ENCODE measurements at places on chromosomes 1 and 21.

GRCh38 chr1:94463056-94463764 lies 45.0 kb downstream of the ABCD3 start:
- DNase-seq: no peak

DNA sequence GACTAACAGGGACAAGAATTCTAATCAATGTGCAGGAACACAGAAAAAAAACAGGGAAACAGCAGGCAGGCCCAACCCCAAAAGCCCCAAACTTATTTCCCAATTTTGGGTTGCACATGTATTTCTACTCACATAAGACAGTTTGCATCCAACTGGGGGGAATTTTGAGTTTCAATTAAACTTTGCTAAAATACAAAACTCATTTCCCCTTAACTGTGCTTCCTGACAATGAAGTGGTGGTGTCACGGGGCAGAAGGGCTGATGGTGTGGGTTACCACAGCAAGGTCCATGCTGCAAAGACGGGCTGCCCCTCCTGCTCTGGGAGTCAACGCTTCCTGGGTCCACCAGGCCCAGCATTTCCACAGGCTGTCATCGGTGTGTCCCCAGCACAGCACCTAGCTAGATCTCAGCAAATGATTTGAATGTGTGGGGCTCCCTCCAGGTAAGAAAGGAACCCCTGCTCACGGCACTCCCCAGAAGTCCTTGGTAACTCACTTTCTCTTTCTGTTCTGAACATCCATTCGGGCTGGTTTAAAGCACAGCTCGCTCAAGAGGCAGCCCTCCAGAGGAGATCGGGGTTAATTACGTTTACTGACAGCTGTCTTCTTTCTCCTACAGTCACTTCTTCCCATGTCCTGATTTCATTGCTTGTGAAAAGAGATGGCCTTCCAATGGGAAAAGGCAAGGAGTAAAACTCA lies 27.4 kb downstream of the HIVEP3 start:
- peak; percentile 37 for DNase-seq

GRCh38 chr1:200037904-200038303 lies 10.4 kb downstream of the NR5A2 start:
- no peak for DNase-seq

DNA sequence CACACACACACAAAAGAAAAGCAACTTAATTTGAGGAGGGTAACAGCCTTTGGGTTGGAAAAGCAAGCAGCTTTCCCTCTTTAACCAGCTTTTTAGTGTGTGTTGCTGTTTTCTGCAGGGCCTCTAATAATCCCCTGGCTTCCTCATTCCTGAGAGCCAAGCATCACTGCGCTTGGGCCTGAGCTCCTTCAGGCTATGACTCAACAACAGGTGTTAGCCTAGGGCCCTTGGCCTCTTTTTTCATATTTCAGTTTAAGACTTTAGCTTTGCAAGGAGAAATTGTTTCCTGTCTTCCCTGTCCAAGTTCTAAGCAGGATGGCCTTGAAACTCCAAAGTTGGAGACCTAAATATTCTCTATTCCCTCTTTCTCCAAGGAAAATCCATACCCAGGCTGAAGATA lies 26.2 kb upstream of the SNX27 start:
- no peak for DNase-seq

- no peak for DNase-seq
Measured at GRCh38 chr1:184326278-184326677, 60.6 kb upstream of the C1orf21 start.

GRCh38 chr1:201673093-201673492 lies 134.2 kb downstream of the NAV1 start:
- DNase-seq: no peak

- no peak for DNase-seq
Measured at GRCh38 chr1:30405631-30406212, 317.7 kb downstream of the MATN1 start.

GRCh38 chr21:33651965-33652680 lies 9.8 kb downstream of the ITSN1 start:
- no peak for DNase-seq

DNA sequence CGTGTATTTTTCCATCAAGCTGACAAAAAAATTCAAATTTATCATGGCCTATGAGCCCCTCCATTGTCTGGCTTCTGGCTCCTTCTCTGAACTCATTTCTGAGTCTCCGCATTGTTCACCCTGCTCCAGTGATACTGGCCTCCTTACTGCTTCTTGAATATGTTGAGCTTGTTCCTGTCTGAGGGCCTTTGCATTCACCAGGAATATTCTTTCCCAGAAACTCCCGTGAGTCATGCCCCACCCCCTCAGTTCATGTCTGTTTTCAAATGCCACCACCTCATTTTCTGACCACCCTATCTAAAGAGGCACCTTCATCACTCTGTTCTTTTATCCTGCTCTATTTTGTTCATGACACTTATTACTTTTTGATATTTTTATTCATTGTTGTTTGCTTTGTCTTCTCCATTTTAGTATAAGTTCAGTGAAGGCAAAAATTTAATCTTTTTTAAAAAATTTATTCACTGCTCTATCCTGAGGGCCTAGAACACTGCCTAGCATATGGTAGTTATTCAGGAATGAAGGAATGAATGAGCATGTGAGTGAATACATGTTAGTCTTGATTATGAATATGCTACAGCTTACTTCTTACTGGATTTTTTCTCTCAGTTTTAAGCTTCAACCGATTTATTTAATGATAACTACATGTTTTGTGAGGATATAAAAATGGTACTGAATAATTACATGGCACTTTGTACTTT lies 140.4 kb upstream of the C1orf105 start:
- DNase-seq: no peak

- no peak for DNase-seq
Measured at GRCh38 chr1:246306415-246307037, 200.6 kb downstream of the SMYD3 start.

- DNase-seq: no peak
Measured at GRCh38 chr1:184624051-184624450, 130.6 kb downstream of the EDEM3 start.

GRCh38 chr1:22309572-22309971 lies 142.1 kb upstream of the ZBTB40 start:
- DNase-seq: no peak

DNA sequence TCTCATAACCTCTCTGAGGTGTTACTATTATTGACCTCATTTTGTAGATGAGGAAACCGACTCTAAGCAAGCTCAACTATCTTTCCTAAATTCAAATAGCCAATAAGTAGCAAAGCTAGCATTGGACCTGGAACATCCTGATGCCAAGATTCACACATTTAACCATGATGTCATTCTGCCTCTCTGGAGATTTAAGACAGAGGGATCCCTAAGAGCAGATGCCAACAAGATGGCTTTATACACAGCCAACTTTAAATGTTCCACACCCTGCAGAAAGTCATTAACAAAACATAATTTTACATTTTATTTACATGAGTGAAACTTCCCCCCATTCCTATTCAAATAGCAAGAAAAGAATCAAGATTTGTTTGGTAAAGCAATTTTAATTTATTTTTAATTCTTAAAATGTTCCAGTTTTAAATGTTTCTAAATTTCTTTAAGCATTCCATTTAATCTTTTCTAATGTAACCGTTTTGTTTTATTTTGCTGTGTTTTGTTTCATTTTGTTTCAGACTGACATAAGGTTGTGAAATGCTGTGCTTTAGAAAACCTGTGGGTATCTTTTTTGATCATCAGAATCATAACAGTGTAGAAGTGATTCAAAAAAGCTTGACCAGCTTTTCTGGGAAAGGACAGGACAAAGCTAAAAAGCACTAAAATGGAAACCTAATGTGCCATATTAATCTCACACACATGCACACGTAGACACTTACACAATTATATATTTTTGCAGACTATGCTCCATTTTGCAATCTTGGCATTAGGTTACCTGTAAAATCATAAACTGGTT lies 7.6 kb upstream of the VAV3 start:
- no peak for DNase-seq

DNA sequence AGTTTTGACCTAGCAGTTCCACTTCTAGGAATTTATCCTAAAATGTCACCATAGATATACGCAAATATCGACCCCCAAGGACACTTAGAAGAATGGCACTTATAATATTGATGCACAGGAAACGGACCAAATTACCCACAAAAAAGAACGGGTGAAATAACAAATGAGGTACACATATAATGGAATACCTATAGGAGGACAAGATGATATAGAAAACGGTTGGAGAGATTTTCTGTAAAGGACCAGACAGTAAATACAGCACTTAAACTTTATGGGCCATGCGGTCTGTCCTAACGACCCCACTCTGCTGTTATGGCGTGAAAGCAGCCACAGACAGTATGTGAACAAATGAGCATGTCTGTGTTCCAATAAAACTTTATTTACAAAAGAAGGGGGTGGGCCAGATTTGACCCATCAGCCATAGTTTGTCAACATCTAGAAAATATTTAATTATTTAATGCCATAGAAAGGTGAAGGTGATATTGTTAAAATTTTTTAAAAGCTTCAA lies 2.4 kb downstream of the TMPRSS3 start:
- no peak for DNase-seq

DNA sequence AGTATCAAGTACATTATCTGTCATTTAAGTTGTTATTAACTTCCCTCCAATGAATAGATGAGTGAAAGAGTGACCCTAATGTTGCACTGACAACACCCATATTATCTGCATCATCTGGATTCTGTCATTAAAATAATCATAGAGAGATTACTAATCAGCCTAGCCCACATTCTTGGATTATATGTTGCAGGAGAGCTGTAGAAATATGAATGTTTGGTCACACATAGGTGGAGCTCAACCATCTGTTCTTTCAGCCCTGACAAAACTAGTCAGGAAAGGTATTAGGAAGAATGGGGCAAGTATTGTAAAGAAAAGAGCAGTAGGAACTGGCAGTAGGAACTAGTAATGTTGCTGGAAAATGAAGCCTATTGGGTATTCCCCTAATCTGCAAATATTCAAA lies 15.4 kb downstream of the FLG2 start:
- DNase-seq: no peak

DNA sequence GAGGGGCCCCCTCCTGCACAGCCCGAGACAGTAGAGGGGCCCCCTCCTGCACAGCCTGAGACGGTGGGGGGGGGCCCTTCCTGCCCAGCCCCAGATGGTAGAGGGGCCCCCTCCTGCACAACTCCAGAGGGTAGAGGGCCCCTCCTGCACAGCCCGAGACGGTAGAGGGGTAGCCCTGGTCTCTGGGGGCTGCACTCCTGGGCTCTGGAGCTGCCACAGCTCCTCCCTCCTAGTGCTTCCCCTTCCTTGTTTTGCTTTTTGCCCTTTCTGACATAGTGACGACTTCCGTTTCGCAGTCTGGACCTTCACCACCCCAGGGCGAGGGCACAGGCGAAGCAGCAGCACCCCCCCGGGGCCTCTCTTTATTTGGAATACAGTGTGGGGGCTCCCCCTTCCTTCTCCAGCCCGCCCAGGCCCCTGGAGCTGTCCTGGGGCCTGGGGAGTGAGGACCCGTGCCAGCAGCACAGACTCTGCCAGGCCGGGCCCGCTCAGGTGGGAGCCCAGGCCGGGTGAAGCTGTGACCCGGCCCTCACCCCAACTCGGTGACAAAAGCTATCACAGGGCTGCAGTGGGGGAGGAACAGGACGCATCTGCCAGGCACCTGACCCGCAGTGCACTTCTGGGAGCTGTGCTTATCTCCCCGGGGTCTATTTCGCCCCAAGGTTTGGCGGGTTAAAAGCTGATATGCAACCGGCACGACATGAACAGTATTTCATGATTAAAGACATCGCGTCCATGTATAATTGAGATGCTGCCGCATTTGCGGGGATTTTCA lies 1.1 kb upstream of the PRXL2B start:
- DNase-seq: peak; percentile 46

DNA sequence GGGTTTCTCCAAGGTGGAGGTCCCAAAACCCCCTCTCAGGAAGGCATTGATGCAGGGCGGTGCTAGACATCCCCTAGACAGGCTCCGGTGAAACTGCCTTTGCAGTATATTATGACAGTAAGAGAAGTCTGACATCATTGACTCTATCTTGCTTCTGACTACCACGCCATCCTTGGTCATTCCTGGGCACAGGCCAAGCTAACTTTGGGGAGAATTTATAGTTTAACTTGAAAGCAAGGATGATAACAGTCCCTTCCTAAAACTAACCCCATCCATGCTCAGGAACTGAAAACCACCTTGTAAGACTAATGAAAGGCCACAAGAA lies 30.3 kb downstream of the RSPH1 start:
- no peak for DNase-seq

DNA sequence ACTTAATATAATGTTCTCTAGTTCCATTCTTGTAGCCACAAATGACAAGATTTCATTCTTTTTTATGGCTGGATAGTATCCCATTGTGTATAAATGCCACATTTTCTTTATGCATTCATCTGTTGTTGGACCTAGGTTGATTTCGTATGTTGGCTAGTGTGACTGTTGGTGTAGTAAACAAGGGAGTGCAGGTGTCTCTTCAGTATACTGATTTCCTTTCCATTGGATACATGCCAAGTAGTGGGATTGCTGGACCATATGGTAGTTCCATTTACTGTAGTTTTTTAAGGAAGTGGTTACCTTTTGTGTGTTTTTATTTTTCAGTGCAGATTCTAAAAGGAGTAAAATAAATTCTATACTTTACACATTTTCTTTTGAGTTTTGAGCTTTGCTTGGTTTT lies 5.7 kb downstream of the PARK7 start:
- DNase-seq: no peak

DNA sequence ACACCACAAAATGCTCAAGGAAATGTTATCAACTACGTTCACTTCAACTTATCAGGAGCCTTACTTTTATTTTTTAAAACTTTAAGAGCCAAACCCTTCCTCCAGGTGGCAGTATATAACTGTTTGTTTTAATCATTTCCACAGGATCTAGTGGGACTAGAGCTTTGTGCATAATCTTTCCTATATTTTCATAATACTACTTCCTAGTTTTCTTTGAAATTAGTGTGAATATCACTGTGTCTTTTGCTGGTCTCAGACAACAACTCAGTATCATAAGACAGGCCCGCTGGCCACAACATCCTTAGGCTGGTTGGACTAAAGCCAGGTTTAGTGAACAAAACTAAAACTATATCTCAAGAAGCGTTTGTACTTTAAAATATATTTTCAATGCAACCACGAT lies 145.5 kb downstream of the TIAM1 start:
- no peak for DNase-seq

- DNase-seq: no peak
Measured at GRCh38 chr1:91753878-91754277, 132.1 kb downstream of the TGFBR3 start.

- no peak for DNase-seq
Measured at GRCh38 chr1:180524915-180525714, 22.7 kb upstream of the ACBD6 start.
